ENCODE measurements at places on chromosomes 7 and 10.

GRCh38 chr10:88114368-88114767 is 250.9 kb downstream of the PTEN start:
- no peak for DNase-seq

GRCh38 chr10:52216852-52217251 is 97.2 kb upstream of the DKK1 start:
- DNase-seq = no peak

- peak; percentile 28 for DNase-seq
Observed at GRCh38 chr7:82044497-82045080, 274.7 kb upstream of the HGF start.

DNA sequence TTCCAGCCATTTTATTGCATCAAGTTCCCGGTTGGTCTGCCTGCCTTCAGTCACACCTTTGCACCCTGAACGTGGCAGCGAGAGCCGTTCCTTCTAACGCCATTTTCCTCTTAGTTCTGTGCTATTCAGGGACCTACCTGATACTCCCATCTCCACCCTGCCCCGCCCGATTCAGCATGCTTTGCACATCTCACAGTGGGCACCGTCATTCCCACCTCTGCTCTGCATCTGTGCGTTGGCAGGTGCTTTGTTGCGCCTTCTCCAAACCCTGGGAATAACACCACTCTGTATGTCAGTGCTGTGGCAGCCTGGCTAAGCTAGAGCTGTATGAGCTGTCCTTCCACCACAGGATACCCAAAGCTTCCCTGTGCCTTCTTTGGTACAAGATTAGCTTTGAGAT is 96.8 kb downstream of the ACTR3B start:
- no peak for DNase-seq

- DNase-seq = no peak
Observed at GRCh38 chr10:122089311-122090017, 100.5 kb downstream of the TACC2 start.

DNA sequence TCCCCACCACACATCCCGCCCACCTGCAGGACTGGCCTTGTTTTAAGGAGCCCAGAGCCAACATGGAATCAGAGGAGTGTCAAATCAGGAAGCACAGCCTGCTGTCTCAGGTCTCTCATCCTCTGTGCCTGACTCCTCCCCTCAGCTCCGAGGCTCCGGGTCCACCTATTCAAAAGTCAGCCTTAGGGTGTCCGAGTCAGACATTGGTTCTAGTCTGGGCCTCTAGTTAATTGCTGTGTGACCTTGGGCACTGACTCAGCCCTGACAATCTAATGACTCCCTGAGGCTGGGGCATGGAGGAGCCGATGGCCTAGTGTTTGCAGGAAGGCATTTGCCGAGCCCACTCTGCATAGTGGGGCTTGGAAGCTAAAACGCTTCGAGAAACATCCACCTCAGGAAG is 223.1 kb upstream of the PPP2R2D start:
- DNase-seq = no peak

GRCh38 chr10:93437946-93438612 is 44.1 kb downstream of the MYOF start:
- no peak for DNase-seq

Measured in bone marrow (tissue), 2 donors.